Cerebellar nuclear complex (tissue), 1 donor: ENCODE measurements at places on chromosomes 12 and 14.

- DNase-seq: no peak
These were observed 16.3 kb downstream of the GXYLT1 start for GRCh38 chr12:42128327-42128726.

- no peak for DNase-seq
These were observed 152.2 kb downstream of the CCER1 start for GRCh38 chr12:90802727-90803126.

- DNase-seq: no peak
These were observed 25.9 kb downstream of the TIGAR start for GRCh38 chr12:4346931-4347330.

DNA sequence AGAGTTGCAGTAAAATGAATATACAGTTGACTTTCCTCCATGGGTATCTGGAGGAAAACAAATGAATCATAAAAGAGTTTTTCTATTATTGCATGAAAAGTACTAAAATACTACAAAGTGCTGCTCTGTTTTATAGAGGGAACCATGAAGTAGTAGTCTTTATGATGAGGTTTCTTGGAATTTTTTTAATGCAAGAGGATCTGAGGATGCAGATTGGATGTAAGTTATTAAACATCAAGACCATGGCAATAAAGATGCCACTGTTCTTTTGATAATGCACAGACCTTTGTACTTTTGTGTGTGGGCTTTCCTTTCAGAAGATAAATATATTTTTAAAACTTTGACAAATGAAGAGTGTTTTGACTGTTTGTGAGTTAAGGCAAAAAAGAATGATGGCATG, 87.5 kb downstream of the DACT1 start:
- no peak for DNase-seq

- no peak for DNase-seq
These were observed 31.1 kb downstream of the NUDT4 start for GRCh38 chr12:93408813-93409212.

DNA sequence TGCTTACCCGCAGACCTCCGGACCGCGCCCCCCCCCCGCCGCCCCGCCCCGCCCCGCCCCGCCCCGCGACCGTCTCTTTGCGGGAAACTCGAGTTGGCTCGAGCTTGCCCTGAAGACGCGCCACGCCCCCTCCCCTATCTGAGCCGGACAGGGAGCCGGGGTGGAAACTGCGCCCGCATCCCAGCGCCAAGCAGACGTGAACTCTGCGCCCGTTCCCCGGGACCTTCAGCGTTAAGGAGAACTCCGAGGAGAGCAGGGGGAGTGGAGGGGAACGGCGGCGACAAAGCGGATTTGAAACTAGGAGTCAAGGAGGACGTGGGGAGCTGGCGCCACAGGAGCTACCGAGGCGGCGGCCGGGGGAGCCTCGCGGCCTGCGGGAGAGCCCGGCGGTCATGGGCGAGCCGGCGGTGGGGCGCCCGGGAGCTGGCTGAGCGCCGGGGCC, at the start of gene KCNK13:
TSS of gene KCNK13 (plus strand) at position 310 of the 442 bp plus-strand sequence. CDS start 212 bp downstream, outside the sequence.
- no peak for DNase-seq

DNA sequence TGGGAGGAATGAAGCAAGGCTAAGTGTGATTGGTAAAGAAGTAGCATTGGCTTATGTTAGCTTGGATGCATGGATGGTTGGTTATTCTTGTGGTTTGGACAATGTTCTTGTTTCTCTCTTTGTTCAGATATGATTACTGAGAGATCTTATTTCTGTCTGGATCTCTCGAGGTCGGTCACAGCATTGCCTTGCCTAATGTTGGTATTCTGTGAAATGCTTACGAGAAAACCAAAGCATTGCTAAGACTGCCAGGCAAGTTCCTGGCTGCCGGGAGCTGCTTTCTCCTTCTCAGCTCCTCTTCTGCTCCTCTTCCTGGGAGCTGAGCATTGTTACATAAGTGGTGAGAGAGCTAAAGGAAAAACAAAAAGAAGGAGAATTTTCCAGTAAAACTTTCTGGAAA, 7.4 kb upstream of the RND1 start:
- DNase-seq: no peak

GRCh38 chr12:63964301-63964700, 119.8 kb downstream of the SRGAP1 start:
- DNase-seq: no peak

GRCh38 chr12:48883305-48884161, 17.9 kb upstream of the RND1 start:
- DNase-seq: no peak

DNA sequence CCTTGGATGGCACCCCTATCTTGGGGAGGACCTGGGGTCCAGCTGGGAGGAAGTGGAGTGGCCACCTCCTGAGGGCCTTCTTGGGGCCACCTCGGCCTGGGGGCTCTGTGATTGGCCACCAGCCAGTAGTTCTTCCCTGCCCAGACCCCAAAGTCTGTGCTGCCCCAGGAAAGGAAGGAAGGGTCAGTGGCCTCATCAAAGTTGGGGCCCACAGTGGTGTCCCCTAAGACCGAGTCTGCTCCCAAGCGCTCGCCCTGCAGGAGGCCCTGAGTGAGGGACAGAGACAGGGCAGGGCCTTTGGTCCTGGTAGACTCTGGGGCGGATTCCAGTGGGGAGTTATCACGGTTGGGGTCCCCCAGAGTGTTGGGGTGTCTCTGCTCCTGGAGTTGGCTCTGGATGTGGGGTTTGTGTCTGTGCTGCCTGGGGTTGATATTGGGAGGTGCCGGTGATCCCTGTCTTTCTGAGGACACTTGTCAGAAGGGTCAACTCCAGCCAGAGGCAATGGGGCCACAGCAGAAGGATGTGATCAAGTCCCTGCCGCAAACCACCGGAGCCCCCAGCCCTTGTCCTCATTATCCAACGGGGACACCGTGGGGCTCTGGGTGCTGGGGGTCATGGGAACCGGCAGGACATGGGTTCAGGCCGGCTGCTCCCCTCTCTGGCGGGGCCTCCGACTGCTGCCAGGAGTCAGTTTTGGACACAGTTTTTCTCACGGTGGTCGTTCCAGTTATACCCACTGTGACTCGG, 364.3 kb downstream of the TMEM121 start:
- no peak for DNase-seq

DNA sequence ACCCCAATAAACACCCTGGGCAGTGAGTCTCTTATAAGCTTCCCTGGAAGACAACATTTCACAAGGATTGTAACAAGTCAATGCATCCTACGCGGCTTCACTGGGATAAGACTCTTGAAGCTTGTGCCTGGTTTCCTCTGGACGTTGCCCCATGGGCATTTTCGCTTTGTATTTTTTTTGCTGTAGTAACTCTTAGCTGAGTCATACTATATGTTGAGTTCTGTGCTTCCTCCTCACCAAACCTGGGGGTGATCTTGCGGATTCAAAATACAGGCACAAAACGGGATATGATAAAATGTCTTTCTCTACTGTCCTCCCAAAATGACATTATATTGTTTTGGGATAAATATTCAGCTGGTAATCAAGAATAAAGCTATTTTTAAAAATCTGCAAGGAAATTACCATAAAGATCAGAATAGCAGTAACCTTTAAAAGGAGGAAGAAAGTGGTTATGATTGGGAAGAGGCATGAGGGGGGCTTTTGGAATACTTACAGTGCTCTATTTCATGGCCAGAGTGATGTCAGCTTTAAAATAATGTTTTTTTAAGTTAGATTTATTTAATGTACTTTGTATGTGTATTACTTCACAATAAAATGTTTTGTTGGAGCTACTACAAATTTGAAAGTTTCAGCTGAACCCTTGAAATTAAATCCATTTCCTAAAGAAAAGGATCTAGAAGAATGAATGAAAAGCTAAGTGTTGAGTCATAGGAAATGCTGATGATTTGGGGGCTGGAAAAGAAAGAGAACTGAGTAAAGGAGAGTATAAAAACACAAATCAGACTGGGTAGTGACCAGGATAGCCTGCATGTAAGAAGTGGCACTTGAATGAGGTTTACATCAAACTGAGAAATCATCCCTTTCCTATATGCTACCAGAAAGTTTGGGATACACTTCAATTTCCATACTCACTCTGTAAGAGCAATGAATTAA, 14.7 kb downstream of the BTBD7 start:
- DNase-seq: no peak

DNA sequence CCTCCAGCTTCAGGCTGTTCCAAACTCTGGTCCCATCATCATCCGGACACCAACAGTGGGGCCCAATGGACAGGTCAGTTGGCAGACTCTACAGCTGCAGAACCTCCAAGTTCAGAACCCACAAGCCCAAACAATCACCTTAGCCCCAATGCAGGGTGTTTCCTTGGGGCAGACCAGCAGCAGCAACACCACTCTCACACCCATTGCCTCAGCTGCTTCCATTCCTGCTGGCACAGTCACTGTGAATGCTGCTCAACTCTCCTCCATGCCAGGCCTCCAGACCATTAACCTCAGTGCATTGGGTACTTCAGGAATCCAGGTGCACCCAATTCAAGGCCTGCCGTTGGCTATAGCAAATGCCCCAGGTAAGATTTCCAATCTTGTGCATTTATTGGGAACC, 3.3 kb downstream of the SP1 start:
- DNase-seq: no peak

DNA sequence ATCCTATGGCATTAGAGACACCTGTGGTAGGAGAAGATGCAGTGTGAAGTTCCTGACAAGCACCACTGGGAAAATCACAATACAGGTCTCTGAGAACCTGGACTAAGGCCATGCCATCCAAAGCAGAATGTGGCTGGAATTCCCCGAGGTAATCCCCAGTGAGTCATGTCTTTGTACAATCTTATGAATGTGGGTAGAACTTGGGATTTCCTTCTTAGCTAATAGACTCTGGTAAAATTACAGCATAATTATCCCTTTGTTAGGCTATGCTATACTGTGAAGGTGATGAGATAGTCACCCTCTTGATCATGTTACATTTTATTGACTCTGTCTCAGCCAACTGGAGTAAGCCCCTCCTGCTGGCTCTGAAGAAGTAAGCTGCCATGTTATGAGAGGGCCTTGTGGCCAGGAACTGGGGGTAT, 224.3 kb upstream of the DCN start:
- no peak for DNase-seq

- no peak for DNase-seq
These were observed 103.5 kb downstream of the METTL25 start for GRCh38 chr12:82461836-82462235.

DNA sequence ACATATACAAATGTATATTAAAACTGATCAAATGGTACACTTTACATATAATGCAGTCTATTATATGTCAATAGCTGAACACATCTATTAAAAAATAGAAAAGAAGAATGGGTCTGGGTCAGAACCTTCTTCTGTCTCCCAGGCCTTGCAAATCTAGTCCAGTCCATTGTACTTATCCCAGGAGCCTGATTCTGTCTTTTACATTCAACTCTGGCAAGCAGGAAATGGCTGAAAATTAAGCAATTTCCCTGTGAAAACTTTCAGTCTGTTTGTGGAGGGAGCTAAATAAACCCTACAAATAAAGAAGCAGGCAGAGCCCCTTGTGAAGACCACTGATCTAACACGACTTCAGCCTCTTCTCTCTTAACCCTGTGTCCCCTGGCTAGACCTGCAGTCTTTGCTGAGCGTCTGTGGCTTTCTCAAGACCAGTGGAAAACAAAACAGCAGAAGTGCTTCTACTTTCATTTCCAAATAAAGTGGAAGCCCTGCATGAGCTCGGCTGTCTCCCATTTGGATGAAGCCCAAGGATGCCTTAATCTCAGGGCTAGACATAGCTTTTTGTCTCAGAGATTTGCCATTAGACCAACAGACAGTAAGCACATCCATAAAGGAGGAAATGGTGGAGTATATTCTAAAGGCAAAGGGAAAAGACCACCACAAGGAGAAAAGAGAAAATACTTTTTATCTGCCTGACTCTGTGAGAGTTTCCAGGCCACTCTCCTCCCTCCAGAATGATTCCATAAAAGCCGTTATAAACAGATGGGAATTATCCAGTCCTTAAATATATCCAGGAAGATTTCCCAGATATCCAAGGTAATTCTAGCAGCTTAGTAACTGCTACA, 48.2 kb downstream of the CRACR2A start:
- DNase-seq: no peak

DNA sequence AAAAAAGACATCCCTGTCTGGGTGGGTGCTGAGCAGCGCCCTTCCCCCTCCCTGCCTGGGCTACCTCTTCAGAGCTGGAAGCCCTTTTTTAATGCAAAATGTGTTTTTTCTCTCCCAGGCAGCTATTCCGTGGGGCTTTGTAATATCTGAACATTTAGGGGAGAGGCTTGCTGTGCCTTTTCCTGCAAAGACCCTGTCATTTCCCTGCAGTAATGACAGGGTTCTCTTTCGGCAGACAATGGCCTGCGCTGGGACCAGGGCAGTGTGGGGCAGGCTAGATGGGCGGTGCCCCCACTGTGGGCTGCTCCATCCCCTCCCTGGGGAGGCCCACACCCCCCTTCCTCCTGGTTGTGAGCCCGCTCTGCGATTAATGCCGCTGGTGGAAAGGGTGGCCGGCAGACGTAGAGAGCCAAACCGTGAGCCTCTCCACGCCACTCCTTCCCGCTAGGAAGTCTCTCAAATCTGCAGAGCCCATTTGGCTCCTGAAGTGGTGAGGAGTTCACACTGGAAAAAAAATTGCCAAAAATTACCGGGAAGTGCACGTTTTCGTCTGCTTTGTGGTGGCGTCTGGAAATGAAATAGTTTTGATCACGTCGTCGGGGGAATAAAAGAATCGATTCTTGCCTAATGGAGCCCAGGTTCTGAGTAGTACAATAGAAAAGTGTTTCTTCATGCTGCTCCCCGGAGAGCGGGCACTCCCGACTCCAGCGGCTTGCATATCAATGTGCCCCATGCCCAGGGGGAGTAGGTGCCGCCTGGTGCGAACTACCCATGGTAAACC, 31.5 kb downstream of the KIF26A start:
- DNase-seq: no peak

DNA sequence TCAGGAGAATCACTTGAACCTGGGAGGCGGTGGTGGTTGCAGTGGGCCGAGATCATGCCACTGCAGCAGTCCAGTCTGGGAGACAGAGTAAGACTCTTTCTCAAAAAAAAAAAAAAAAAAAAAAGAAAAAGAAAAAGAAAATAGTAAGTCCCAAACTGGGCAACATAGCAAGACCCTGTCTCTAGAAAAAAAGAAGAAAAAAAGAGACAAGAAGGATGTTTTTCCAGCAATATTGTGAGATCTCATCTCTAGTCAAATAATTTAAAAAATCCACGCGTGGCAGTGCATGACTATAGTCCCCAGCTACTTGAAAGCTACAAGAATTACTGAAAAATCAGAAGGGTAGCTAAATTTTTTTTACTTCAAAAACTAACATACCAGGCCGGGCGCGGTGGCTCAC, 8.0 kb downstream of the USP44 start:
- DNase-seq: no peak

GRCh38 chr14:99785426-99785825, 7.8 kb upstream of the EML1 start:
- DNase-seq: no peak

DNA sequence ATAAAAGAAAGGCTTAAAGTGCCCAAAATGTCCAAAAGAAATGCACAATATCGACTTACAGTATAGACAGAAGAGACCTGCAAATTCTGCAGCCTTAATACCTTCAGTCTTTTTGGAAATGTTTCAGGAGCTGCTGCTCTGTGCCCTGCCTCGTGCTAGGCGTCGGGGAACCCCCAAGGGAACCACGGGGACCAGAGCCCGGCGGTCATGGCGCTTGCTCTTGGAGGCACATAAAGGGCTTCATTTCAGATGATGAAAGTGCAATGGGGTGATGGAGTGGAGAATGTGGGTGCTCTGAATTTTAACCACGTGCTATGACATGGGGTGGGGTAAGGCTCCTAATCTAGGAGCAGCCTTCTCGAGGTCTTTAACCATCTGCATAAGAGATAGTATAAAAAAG, 14.8 kb upstream of the AACS start:
- no peak for DNase-seq

GRCh38 chr12:76859611-76860010, 19.2 kb downstream of the CSRP2 start:
- DNase-seq: no peak
